B cell (primary cell): ENCODE measurements at places on chromosomes 3 and 15.

GRCh38 chr15:91940496-91941381, 87.2 kb downstream of the SLCO3A1 start:
- no peak for DNase-seq

GRCh38 chr3:126003447-126004190, 34.6 kb downstream of the ROPN1B start:
- DNase-seq: no peak

DNA sequence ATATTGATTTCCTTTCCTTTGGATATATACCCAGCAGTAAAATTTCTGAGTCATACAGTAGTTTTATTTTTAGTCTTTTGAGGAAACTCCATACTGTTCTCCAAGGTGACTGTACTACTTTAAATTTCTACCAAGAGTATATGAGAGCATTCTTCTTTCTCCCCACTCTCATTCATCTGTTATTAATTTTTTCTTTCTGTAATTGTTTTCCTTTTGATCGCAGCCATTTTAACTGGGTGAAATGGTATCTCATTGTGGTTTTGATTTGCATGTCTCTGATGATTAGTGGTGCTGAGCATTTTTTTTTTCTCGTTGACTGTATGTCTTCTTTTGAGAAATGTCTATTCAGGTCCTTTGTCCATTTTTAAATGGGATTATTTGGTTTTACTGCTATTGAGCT, 18.3 kb upstream of the VGLL3 start:
- no peak for DNase-seq

DNA sequence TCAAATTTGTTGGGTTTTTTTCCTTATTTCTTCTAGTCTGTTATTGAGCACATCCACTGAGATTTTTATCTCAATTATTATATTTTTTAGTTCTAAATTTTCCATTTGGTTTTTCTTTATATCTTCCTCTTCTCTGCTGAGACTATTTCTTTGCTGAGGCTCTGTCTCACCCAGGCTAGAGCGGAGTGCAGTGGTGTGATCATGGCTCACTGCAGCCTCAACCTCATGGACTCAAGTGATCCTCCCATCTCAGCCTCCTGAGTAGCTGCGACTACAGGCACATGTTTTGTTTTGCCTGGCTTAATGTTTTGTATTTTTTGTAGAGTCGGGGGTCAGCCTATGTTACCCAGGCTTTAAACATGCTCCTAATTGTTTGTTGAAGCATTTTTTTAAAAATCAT, 10.2 kb downstream of the CTDSPL start:
- DNase-seq: no peak

- no peak for DNase-seq
Measured at GRCh38 chr3:62586356-62586755, 213.0 kb upstream of the FEZF2 start.

- DNase-seq: peak; percentile 22
Measured at GRCh38 chr3:197835509-197835908, 44.5 kb downstream of the LRCH3 start.

- peak; percentile 71 for DNase-seq
Measured at GRCh38 chr3:186107215-186108105, 1.4 kb downstream of the ETV5 start.

DNA sequence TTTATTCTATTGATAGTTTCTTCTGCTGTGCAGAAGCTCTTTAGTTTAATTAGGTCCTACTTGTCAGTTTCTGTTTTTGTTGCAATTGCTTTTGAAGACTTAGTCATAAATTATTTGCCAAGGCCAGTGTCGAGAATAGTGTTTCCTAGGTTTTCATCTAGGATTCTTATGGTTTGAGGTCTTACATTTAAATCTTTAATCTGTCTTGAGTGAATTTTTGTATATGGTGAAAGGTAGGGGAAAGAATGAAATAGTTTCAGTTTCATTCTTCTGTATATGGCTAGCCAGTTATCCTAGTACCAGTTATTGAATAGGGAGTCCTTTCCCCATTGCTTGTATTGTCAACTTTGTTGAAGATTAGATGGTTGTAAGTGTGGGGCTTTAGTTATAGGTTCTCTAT, 10.6 kb upstream of the GCSAM start:
- no peak for DNase-seq

DNA sequence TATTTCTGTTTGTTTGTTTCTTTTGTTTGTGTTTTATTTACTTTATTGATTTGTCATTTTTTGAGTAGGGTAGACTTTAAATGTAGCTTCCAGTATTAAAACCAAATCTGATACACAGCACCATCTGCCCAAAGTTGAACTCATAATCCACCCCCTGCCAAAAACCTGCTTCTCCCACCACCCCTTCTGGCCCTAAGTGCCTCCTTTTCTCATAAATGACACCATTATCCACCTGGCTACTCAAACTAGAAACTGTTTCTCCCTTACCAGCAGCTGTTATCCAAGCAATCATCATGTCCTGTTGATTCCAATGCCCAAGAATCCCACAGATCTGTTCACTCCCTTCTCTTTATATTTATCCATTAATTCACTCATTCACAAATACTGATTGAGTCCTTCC, 21.8 kb upstream of the PTX3 start:
- no peak for DNase-seq

DNA sequence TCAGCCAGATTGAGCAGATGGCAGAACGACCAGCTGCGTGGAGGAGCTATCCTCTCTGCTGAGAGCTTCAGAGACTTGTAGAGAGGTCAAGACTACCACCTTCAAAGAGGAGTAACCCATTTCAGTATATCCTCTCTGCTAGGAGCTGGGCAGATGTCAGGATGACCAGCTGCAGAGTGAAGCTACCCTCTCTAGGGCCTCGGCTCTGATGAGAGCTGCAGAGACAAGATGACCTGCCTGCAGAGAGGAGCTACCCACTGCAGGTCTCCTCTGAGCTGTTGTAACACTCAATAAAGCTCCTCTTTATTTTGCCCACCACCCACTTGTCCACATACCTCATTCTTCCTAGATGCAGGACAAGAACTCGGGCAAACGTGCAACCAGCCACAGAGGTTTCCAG, 1522.7 kb downstream of the OTOL1 start:
- DNase-seq: no peak

DNA sequence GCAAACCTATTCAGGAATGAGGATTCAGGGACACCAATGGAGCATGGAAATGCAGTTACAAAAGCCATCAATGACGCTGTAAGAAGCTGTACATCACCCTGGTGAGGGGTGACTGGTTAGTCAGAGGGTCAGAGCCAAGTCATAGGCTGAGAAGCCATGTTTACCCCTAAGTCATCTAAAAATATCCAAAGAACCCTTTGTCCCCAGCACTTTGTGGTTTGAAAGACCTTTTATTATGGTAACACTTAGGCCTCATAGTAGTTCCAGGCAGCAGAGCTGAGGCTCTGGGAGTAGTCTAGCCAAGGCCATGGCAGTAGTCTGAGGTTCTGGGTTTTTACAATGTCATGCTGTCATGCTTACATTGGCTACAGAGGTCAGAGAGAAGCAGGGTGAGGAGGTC, 131.2 kb downstream of the CTNNB1 start:
- no peak for DNase-seq

DNA sequence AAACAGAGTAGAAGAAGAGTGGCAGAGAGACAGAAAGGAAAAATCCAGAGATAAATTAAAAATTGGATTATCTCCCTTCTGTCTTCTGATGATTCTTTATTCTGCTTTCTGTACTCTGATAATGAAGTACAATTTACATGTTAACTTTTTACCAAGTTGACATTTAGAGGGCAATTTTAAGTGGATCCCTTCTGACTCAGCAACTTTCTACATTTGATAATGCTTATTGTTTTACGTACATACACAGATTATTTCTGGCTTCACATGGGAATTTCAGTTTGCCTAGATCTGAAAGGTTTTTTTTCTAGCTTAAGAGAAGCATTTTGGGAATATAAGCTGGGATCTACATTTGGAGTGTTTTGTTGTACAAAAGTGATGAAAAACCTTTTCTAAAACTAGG, 491.3 kb downstream of the OTOL1 start:
- no peak for DNase-seq

- no peak for DNase-seq
Measured at GRCh38 chr3:14657579-14657978, 6.0 kb downstream of the CCDC174 start.

GRCh38 chr3:45792516-45793172, 3.7 kb downstream of the SLC6A20 start:
- no peak for DNase-seq

DNA sequence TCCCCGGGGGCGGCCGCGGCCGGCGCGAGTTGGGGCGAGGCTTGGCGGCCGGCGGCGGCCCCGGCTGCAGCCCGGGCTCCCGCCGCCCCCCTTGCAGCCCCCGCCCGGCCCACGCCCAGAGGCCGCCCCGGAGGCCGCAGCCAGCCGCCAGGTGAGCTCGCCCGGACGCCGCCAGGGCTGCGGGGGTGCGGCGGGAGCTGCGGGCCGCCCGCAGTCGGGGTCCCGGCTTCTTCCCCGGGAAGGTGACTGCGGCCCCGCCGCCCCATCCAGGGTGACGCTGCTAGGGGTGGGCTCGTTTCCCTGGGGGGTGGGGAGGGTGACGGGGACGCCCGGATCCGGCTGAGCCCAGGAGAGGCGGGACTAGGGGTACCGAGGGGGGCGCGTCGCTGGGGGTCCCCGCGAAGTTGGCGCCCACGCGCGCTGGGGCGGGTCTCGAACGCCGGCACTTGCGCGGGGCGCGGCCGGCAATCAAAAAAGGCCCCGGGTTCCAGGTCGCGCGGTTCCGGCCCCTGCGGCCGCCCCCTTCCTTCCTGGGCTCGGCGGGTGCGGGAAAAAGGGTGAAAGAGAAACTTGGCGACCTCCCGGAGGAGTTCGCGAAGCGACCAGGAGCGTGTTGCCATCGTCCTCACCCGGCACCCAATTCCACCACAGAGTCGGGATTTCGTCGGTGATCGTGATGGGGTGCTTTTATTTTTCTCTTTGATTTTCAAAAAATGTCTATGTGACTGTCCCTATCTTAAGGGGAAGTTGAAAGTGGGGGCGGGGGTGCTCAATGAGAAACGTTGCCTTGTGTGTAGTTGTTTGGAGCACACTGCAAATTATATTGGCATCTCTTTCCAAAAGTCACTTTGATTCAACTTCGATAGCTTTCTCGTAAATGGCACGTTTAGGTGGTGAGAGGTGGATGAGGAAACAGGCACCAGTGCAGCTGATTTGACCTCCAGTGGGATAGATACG, 619 bp downstream of the ATXN7 start:
- peak; percentile 72 for DNase-seq

DNA sequence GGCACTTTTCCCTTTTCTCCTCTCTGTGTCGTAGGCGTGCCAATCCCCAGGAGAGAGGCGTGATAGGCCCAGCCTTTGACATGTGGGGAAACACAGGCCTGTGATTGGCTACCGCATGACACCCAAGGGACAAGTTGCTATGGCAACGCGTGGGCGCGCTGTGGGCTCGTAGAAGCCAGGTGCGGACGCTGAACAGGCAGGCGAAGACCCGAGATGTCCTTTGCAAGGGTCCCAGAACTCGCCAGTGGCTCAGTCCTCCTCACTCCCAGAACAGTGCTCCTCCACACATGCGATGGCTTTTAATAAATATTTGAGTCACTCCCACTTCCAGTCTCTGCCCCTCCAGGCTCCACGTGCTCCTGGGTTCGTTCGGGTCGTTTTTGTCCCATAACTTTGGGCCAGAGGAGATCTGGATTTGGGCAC, 4.2 kb downstream of the SLC51B start:
- DNase-seq: peak; percentile 96

DNA sequence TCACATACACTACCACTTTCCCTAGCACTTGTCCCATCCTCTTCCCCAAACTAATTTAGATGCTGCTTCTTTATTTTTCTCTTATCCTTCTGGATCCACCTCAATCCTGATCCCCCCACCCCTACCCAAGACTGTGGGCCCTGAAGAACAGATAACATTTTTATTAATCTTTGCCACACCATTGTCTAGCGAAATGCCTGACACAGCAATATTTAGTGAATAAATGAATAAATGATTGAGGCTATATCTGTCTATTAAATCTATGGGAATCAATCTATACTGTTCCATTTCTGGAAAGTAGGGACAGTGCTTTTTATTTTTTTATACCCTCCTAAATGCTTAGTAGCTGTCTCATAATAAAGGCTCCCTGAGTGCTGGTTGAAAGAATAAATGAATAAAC, 32.9 kb upstream of the LRRC3B start:
- no peak for DNase-seq

DNA sequence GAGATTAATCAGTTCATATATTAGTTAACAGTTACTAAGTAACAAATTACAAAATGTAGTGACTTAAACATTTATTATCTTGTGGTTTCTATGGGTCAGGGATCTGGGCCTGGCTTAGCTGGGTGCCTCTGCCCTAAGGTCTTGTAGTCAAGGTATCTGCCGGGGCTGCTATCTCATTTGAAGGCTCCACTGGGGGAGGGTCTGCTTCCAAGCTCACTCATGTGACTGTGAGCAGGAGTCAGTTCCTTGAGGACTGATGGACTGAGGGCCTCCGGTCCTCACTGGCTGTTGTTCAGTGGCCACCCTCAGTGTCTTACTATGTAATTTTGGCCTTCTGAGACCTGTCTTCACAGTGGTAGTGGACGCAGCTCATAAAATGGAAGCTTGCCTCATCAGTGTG, 135.9 kb upstream of the PLXNA1 start:
- no peak for DNase-seq

GRCh38 chr3:10551821-10552630, 46.6 kb upstream of the ATP2B2 start:
- DNase-seq: peak; percentile 11

- no peak for DNase-seq
Measured at GRCh38 chr3:184663756-184664155, 48.1 kb downstream of the MAGEF1 start.

GRCh38 chr3:128493570-128494366, 767 bp upstream of the GATA2 start:
- no peak for DNase-seq

- DNase-seq: peak; percentile 12
Measured at GRCh38 chr3:189276444-189277219, 104.9 kb downstream of the TPRG1 start.

DNA sequence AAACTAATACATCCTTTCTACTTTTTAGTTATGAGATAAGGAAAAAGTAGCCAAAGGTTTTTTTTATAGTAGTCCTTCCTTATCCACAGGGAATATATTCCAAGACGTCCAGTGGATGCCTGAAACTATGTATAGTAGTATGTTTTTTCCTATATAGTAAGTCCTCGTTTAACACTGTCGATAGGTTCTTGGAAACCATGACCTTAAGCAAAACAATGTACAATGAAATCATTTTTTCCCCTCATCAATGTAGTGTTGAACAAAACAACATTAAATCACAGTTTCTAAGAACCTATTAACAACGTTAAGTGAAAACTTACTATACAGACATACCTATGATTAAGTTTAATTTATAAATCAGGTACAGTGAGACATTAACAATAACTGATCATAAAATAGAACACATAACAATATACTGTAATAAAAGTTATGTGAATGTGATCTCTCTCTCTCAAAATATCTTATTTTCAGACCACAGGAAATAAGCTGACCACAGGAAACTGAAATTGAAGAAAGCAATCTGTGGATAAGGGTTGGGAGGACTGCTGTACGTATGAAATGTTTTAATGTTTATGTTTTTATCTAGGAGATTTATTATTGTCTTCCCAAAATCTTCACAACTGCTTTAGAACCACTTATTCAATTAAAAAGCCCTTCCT, 20.6 kb downstream of the COPS2 start:
- DNase-seq: no peak

- no peak for DNase-seq
Measured at GRCh38 chr3:129702934-129703712, 96.6 kb upstream of the PLXND1 start.
